Stomach (tissue), 19 donors: ENCODE measurements at places on chromosomes 1 and 21. TPM values are rescaled to one million over a fixed set of nuclear protein-coding genes. Genes with fewer than 3 reads are reported as not detected.

- no peak for DNase-seq
Measured at GRCh38 chr1:192109576-192109975, 48.7 kb upstream of the RGS18 start.

PDPN gene
- polyA plus RNA-seq: 25.7 TPM

BCL10 gene
- polyA plus RNA-seq: 8.1 TPM

- DNase-seq: peak; percentile 71
Measured at GRCh38 chr1:2914702-2915101, 106.6 kb upstream of the ACTRT2 start.

DNA sequence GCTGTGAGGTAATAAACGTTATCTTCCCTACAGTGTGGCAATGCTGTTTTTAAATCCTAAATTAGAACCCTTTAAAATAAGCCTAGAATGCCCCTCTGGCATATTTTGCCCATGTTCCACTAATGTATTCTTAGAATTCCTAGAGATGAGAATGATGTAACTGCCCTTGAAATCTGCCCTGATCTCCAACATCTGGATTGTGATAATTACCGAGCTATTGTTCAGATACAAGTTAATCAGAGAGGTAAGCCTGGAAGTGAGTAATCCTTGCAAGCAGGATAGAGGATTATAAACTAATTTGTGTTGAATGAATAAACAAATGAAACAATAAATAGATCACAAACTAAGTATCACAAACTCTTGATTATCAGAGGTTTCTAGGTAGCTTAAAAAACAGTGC, 107.8 kb upstream of the DMRTA2 start:
- no peak for DNase-seq

NR1I3 gene
- polyA plus RNA-seq: not detected

DNA sequence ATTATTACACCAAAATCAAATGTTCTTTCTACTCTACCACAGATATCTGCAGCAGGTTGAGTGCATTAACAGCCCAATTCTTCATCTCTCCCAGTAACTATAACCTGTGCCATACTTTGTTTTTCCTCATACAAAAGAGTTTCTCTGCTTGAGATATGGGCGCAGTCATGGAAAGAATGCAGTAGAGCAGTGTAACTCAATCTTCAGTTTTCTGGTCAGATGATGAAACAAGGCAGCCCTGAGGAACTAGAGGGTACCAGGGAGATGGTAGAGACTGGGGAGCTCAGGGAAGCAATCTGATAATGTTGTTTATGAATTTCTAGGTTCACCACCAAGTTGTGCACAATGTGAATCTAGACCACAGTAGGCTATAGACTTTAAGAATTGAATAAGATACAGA, 39.6 kb downstream of the ASPM start:
- no peak for DNase-seq

PTPRU gene
- polyA plus RNA-seq: 5.4 TPM

CCDC181 gene
- polyA plus RNA-seq: 4.3 TPM

GJA8 gene
- not detected for polyA plus RNA-seq

NUP210L gene
- polyA plus RNA-seq: not detected

GRCh38 chr1:55313903-55314302, 98.7 kb upstream of the USP24 start:
- DNase-seq: no peak

DNA sequence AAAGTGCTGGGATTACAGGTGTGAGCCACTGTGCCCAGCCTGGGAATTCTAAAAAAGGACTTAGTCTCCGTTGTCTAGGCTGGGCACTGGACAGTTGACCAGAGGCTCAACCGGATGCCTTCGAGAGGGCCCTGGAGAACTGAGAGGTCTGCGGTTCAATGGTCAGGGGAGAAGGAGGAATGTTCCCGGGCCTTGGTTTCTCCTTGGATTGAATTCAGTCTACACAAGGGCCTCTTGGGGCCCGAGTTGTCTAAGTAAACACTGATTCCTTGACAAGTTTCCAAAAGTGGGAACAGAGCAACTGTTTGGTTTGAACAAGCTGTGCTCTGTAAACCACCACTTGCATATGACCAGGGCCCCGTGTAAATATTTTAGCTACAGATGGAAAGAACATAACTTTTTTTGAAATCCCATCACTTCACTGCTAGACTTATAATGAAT, 29.1 kb upstream of the CAPZB start:
- DNase-seq: no peak

DNA sequence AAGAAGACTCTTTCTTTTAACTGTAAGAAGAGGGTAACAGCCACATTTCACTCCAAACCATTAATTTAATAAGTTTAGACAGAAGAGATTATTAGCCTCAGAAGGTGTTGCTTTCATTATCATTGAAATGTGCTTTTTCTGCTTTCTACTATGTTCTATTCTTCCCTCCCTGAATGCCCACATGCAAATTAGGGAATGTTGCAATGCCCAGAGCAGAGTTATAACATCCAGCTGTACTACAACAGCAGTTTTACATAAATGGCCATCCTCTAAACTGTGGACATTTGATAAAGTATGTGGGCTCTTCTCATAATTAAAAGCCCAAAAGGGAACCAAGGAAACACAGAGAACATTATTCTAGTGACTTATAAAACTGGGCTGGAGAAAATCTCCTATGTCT, 82.2 kb upstream of the SOD1 start:
- DNase-seq: no peak

DNA sequence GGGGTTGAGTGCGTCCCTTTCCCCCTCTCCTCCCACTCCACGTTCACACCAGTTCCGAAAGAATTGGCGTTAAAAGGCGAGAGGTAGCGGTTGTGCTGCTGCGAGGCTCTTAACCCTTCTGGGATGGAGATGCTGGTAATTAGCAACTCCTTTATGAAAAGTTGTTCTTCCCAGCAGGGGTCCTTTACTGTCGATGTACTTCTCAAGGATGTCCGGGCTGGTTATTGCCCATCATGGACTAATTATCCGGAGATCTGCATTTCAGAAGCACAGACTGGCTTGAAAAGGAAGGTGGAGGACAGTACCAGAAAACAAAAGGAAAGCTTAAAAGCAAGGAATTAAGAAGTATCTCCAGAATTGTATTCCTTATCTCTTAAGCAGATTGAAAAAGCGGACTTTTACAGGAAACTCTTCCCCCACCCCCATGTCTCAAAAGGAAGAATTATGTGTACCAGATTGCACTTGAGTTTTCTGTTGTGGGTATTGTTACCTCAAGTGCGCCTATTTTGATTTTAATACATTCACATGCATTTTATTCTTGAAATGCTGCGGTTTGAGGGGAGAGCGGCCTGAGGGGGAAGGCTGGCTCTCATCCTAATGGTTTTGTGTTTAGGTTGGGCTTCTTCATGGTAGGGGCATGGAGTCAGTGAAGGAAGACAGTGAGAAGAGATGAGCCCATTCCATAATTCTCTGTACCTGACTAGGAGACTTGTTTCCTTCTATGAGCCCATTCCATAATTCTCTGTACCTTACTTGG, 1.5 kb downstream of the AK4 start:
- DNase-seq: no peak

GRCh38 chr1:94306521-94306920, 69.1 kb upstream of the ARHGAP29 start:
- no peak for DNase-seq

HJV gene
- polyA plus RNA-seq: not detected

SMCP gene
- not detected for polyA plus RNA-seq

NUAK2 gene
- 1.2 TPM for polyA plus RNA-seq

DNA sequence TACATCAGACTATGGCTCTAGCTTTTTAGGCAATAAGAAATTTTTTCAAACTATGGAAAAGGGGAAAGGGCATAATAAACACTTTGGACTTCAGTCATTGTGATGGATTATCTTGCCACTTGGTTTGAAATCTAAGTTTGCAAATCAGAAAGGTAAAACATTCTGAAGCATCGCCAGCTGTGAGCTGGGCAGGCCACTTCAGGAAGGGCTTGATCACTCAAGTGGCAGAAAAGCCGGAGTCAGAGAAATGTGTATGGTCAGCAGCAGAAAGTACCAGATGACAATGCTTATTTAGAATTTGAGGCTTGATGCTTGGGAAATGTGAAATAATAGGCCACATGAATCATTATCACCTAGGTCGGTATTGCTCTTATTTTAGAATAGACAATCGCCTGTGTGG, 79.7 kb downstream of the ZNF648 start:
- no peak for DNase-seq

DNA sequence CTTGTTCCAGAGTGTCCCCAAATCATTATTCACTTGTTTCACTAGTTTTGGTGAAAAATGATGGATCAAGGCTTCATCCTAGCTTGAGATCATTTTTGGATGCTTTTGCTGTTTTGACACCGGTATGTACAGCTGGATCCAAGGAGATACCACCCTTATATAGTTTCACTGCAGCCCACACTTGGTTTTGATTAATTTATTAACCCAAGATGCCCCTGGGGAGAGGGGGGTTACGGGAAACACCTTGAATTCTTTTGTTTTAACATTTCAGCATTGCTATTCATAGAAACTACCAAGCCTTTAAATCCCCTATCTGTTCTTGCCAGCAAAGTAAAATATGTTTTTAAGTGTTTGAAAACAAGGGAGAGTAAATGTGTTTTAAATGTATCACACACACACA, 457.7 kb upstream of the RUNX1 start:
- DNase-seq: no peak

DNA sequence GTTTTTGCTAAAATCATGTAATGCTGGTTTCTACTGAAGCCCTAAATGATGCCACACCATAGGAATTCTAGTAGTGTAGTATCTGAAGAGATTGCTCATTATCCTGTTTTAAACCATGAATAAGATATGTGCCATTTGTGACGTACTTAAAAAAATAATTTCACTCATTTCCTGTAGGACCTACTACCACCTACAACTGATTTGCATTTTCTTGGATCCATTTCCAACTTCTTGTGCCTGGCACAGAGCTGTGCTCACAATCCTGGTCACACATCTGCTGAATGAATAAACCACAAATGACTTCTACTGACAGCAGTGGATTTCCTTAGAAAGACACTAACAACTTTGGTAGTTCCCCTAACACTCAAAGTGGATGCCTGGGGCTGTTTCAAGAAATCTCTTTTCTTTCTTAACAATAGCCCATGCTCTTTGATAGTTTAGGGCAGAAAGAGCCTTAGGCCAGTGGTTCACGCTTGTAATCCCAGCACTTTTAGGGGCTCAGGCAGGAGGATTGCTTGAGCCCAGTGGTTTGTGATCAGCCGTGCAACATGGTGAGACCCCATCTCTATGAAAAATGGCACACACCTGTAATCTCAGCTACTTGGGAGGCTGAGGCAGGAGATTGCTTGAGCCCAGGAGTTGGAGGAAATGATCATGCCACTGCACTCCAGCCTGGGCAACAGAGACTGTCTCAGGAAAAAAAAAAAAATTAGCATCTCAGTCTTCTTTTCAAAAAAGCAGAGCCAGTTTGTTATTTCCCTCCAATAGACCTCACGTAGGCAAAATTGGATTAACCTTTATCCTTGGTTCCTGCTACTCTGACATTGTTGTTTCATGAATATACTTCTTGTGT, 13.0 kb upstream of the BATF3 start:
- no peak for DNase-seq

- DNase-seq: no peak
Measured at GRCh38 chr1:171381866-171382210, 67.9 kb downstream of the FMO4 start.

TMPRSS15 gene
- polyA plus RNA-seq: not detected

- DNase-seq: no peak
Measured at GRCh38 chr1:179153217-179153616, 71.3 kb downstream of the TOR3A start.
